Endothelial cell (in vitro differentiated cells): ENCODE measurements at places on chromosomes 7 and 10. TPM values are rescaled to one million over a fixed set of nuclear protein-coding genes. Genes with fewer than 3 reads are reported as not detected.

GRCh38 chr7:131649879-131650278 lies 93.5 kb upstream of the PODXL start:
- DNase-seq: no peak

DNA sequence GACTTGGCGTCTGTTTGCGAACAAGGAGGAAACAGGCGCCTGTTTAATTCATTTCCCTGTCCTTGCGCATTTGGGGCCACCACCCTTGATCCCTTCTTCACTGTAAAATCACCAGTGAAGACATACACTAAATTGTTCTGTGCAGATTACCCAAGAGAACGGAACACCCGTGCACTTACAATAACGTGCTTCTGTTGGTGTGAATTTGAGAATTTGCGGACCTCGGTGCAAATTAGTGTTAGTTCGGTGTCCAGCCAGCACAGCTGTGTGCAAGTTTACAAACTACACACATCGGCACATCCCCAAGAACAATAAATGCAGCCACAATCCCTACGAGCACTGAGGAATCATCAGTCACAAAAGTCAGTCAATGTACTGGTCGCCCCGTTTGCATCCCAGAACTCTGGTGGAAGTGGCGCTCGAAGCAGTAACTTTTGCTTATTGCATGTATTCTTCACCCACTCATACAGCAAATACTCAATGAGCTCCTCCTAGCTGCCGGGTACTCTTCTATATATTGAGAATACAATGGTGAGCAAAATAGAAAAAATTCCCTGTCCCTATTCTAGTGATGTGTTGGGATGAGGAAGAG lies 786 bp upstream of the CNOT4 start:
- DNase-seq: no peak

- no peak for DNase-seq
Observed at GRCh38 chr7:139635526-139636302, 112.2 kb downstream of the CLEC2L start.

DNA sequence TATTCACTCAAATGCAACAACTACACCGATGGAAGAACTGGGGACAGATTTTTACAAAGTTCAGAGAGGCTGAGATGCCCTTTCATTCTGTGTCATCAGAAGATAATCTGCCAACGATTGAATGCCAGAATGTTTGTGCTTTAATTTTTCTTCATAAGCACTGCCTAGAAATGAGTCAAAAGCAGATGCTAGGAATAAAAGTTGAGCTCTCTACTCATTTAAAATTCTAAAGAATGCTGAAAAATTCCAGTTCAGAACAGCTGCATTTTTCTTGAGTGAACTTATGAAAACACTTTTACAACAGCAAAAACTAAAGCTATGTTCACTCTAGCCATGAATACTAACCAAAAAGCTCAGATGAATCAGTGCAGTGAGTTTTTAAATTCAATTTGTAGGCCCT lies 22.3 kb upstream of the FAM133B start:
- DNase-seq: no peak

DNA sequence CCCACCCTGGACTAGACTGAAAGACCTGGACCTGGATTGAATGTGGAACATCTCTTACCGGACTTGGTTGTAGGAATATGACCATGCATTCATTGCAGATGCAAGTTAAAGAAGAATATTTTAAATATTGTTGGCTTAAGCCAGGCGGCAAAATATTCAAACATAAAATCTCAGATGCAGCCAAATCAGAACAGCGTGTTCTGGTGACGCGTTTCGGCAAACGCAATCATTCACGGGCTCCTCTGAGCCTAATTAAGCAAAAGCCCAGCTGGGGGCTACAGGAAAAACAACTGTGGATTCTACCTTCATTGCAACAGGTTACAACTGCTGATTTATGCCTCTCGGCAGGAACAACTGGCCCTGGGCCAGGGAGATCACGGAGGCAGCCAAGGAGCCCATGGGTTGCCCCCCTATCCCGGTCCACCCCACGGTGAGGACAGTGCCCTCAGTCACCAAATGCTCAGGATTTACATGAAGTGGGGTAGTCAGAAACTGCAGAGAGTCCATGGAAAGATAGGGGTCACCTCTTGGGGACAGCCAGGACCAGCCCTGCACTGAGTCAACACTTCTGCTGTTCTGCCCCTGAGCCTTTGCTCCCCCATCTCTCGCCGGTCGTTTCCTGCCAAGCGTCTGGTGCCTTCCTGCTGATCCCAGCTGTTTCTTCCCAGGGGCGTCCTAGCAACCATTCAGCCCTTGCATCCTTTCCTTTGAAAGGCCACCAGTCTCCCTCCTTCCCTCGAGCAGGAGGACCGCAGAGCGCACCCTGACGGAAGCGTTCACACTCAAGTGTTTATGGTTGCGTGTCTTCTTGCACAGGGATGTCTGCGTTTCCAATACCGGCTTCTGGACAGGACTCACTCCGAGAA lies 64.4 kb upstream of the SFMBT2 start:
- peak; percentile 60 for DNase-seq

- DNase-seq: no peak
Observed at GRCh38 chr10:111706331-111706730, 477.2 kb downstream of the GPAM start.

- DNase-seq: no peak
Observed at GRCh38 chr10:24762161-24762924, 38.7 kb upstream of the ARHGAP21 start.

DNA sequence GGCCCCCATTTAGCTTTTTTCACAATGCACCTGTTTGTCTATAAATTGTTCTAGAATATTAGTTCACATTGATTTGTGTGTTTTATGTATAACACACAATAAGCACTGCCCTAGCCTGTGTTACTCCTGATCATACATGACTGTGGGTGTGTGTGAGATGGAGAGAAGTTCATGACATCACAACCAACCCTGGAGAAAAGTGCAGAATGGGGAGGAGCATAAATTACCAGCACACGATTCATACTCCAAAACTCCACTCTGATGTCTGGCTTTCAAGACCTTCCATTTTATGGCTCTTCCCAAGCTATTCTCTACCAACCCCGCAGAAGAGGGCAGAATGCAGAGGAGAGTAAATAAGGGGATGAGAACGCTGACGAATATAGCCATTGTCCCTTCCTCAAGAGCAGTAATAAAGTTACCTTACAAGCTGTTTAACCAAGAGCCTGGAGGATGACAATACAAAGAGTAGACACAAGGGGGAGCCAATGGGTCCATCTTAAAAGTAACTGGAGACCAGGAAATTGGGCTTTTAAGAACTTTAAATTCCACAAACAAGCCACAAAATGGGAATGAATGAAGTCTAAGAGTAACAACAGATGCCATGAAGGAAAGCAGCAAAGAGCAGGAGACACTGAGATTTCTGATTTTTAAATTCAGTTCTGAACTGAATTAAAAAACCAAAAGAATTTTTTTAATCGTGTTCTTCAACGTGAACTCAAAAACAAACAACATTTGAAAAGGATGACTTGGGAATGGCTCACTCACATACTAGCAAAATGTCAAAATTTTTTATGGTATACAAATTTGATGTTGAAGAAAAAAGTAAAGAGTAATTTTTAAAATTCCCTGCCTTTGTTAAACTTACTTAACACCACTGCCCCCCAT lies 159.6 kb downstream of the PARD3 start:
- DNase-seq: peak; percentile 68

DNA sequence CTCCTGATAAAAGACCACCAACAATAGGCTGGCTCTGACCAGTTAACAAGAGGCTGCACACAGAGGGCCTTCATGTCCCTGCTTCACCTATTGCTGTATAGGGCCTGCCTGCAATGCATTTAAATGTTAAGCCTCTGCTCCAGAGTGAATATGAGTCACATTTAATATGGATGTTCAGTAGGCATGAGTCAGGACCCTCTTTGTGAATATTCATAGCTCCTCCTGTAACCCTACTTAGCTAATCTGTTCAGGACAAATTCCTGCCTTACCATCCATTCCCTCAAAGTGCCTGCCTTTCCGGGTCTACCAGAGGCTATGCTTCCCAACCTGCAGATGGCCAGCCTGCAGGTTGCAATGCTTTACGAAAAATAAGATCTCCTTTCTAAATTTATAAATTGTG lies 32.5 kb downstream of the ARHGAP22 start:
- no peak for DNase-seq

DNA sequence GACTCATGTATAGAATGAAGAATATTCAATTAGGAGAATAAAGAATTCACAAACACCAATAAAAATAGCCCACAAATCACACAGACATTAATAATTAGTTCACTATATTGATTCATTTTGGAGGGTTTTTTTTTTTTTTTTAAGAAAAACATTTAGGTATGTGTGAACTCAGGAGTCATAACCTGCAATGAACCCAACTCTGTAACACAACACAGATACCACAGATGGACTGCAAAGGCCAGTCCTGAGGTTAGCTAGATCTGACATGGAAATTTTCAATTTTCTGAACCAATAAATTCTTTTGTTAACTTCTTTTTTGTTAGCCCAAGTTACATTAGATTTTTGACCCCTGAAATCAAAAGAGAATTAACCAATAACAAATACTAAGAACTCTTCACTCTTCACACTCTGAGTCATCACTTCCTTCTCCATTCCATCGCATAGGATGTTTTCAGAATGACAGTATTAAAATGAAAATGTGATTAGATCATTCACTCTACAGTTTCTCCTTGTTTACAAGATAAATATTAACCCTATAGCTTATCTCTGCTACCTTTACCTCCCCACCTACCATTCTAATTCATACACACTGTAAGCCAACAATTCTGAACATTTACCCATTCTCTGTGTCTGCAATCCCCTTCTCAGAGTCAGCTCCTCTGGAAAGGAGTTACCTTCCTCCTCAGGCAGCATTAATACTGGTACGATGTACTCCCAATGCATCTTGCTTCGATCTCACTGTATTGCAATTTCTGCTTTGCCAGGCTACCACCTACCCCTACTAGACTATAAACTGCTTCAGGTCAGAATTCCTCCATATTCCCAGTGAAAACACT lies 141.5 kb downstream of the LRRN3 start:
- no peak for DNase-seq

GRCh38 chr10:107616463-107617410 lies 452.2 kb upstream of the SORCS1 start:
- DNase-seq: no peak

GRCh38 chr7:85065888-85066485 lies 120.9 kb downstream of the SEMA3D start:
- DNase-seq: no peak

GRCh38 chr7:156897673-156898072 lies 4.7 kb upstream of the LMBR1 start:
- DNase-seq: no peak

OR13A1 gene
- not detected for total RNA-seq

SEMA3D gene
- total RNA-seq: 1.8 TPM

PNLIPRP1 gene
- not detected for total RNA-seq
